Stimulated activated CD4-positive, alpha-beta T cell treated with anti-CD3 and anti-CD28 coated beads, Interleukin-2, amount 100 ng/mL, for 4 hours (primary cell): ENCODE measurements at places on chromosomes 4 and X.

GRCh38 chr4:102022343-102022742 is 231.8 kb downstream of the BANK1 start:
- no peak for DNase-seq

DNA sequence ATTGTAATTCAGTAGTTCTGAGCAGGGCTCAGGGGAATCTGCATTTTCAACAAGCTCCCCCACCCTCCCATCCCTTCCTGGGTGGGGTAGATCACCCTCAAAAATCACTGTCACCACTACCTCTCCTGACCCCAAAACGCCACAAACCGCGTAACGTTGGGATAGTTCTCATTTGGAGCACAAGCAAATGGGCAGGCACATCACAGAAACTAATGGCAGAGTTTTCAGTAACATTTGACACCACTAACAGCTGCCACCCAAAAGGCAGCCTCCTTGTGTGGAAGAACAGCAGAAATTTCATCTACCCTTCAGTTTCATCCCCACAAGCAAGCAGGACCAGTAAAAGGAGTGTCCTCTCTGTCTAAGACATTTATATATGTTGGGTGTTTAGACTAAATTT is 132.7 kb downstream of the PALLD start:
- no peak for DNase-seq

DNA sequence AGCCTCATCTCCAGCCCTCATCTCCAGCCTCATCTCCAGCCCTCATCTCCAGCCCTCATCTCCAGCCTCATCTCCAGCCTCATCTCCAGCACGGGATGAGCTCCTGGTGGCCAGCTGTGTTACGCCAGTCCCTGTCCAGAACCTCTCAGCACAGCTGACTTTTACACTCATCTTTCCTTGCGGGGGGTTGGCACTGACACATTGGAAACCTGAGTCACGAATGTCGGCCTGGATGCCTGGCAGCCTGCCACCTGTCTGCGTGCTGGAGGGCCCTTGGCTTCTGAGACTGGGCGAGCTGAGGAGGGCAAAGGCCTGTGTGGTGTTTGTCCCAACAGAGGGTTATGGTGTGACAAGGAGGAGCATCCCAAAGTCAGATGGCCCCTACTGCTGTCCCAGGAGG is 66.1 kb upstream of the HGFAC start:
- DNase-seq, result no peak

DNA sequence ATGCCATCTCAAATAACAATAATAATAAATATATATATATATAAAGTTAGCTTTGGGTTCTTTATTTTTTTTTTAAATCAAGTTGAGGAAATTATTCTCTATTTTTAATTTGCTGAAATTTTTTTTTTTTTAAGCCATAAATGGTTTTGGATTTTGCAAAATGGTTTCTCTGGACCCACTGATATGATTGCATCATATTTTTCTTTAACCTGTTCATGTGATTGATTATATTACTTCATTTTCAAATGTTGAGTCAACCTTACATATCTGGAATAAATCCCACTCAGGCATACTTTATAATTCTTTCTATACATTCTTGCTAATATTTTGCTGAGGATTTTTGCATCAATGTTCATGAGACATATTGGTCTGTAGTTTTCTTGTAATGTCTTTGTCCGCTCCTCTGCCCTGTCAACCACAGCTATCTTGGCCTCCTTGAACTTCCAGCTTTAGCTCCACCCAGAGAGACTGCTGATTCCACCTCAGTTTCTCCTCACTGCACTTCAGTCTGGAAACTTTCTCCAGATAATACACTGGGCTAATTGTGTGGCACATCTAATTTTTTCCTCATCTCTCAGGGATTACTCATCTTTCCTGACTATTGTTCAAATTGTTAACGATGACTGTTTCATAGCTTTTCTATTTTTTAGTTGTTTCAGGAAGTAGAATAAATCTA is 160.9 kb upstream of the GIMD1 start:
- DNase-seq, result no peak

GRCh38 chrX:135892781-135893180 is 463 bp downstream of the CT45A10 start:
- DNase-seq, result no peak

- DNase-seq, result no peak
These were observed 84.2 kb downstream of the SLC2A9 start for GRCh38 chr4:9937078-9937477.

- peak; percentile 24 for DNase-seq
These were observed 13.1 kb upstream of the AMTN start for GRCh38 chr4:70505151-70505748.

DNA sequence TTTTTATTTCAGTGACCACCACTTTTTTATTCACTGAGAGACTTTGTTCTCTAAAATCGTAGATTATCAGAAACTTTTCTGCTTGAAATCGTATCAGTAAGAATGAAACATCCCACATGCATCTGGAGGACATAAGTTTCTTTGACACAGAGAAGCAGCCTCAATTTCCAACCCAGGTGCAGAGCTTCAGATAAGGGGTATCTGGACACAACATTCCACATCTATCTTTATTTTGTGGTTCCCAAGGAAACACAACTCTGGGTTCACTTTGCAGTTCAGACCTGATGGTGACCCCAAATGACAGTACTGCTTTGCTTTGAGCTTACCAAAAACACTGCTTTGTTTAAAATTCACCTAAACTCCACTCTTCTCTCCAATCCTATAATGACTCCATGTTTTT is 1.3 kb upstream of the CLCN5 start:
- DNase-seq, result no peak

DNA sequence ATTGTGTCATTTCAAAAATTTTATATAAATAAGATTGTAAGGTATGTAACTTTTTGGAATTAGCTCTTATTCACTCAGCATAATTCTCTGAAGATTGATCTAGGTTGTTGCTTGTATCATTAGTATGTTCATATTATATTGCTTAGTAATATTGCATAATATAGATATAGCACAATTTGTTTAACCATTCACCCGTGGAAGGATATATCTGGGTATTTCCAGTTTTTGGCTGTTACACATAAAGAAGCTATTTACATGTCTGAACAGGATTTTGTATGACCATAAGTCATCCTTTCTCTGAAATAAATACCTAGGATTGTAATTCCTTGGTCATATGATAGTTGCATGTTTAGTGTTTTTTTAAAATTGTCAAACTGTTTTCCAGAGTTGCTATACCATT is 82.5 kb downstream of the CPEB2 start:
- no peak for DNase-seq
